ENCODE measurements at places on chromosomes 13 and 19.

GRCh38 chr13:35711909-35712308 lies 235.4 kb upstream of the MAB21L1 start:
- no peak for DNase-seq

GRCh38 chr13:81874253-81874652 lies 1533.3 kb upstream of the SPRY2 start:
- no peak for DNase-seq

DNA sequence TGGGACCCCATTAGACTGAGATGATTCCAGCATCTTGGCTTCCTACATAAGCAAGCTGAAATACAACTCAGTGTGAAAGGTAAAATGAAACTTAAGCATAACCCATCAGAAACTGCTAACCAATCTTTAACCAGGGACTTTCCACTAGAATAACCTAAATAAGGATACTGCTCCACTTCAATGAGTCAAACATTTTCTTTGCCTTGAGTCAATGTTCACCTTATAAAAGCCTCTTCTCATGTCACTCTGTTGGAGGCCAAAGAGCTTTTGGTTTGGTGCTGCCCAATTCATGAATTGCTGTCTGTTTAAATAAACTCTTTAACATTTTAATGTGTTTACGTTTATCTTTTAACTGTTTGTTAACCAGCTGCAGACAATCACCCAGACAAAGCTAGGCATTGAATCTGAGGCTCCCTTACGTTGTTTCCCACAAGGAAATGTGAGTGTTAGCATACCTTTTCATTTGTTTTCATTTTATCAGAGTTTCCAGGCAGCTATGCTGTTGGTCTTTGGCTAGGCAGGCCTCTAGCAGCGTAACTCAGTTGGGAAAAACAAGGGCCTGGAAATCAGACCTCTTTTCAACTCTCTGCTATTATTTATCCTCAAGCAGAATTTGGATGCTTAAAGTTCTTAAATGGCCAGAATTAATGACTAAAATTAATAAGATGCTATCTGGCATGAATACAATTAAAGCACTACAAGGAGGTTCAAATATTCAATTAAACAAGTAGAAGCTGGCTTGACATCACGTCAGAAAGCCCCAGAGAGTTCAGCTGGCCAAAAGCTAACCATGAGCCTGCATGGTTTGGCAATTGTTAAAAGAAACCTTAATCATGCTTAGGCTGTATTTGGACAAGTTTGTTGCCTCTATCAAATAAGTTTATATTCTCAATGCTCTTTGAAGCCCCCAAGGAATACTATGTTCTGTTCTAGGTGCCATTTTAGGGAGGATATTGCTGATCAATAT lies 200.2 kb downstream of the DCLK1 start:
- DNase-seq: no peak

DNA sequence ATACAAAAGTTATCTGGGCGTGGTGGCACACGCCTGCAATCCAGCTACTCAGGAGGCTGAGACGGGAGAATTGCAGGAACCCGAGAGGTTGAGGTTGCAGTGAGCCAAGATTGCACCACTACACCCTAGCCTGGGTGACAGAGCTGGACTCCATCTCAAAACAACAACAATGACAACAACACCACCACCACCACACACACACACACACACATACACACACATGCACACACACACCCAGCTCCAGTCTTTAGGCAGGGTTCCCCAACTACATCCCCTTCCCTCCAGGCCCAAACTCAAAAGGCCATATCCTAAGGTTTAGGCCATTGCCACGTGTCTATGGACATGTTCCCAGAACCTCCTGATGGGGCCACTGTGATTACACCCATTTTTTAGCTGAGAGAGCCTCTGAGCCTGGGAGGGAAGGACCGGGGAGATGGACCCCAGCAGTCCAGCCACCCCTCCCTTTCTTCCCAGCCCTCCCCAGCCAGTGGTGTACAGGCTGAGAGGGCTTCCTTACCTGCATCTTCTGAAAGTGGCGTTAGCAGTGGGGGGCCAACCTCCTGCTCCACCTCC lies 9.0 kb upstream of the DMWD start:
- DNase-seq: no peak

DNA sequence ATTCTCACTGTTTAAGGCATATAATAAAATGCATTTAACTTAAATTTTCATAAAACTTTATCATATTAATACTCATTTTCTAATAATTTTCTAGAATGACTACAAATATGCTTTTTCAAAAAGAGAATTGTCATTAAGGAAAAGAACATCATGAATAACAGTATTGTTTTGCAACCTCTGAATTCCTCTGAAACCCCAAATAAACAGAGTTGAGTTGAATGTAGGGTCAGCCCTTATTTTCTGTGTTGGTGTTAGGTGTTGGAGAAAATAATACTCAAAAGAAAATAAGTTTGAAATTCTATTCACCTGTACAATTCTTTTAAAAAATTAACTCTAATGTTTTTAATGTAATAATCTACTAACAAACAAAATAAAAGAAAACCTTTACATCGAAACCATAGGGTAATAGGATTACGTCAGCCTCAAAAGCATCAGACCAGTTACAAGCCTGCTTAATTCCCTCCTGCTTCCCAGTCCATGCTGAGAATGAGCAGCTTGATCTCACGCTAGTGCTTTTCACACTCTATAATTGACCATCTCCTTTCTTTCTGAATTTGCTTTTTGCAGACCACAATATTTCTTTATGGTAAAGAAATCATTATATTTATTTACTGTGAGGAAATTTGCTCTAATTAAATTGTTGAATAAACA lies 160.9 kb downstream of the PCDH9 start:
- no peak for DNase-seq

- DNase-seq: no peak
Observed at GRCh38 chr13:104785952-104786351, 1719.7 kb upstream of the SLC10A2 start.

DNA sequence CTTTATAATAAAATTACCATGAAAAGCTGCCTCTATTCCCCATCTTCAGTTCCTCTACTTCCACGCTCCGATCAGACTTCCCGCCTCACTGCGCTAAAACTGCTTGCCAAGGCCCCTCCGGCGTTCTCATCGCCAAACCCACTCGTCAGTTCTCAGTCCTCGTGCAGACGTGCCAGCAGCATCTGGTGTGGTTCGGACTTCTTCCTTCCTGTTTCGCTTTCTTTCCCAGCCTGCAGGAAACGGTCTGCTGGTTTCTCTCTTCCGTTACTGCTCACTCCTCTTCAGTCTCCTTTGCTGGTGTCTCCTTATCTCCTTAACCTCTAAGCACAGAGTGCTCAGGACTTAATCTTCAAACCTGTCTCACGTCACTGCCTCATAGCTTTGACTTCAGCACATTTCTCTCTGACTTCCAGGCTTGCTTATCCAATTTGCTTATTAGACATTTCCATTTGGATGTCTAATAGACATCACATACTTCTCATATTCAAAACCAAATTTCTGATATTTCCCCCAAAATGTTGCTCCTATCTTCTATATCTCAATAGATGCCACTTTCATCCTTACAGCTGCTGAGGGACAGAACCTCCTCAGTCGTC lies 40.3 kb downstream of the RCBTB2 start:
- DNase-seq: peak; percentile 44

- no peak for DNase-seq
Observed at GRCh38 chr13:25529425-25529824, 157.7 kb downstream of the ATP8A2 start.

GRCh38 chr19:49923055-49924003 lies 5.7 kb upstream of the ATF5 start:
- DNase-seq: no peak

DNA sequence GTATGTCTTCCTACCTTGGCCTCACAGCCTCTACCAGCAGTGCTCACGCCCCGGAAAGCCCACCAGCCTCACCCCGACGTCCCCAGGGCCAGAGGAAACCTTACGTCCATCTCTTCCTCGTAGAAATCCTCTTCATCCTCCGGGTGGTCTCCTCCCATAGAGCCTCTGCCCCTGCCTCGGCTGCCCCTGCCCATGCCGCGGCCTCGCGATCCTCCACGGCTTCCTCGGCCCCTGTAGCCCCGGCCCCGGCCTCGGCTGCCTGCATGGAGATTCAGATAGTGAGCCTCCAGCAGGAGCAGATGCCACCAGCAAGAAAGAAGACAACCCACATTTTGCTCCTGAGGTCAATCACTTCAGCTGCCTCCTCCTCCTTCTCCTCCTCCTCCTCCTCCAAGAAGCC lies 27.3 kb downstream of the ZC3H4 start:
- no peak for DNase-seq

- no peak for DNase-seq
Observed at GRCh38 chr13:113421673-113422270, 31.5 kb downstream of the ADPRHL1 start.

GRCh38 chr19:51689751-51690453 lies 3.2 kb upstream of the SPACA6 start:
- DNase-seq: no peak

GRCh38 chr13:44050450-44051063 lies 170.9 kb downstream of the LACC1 start:
- DNase-seq: no peak

DNA sequence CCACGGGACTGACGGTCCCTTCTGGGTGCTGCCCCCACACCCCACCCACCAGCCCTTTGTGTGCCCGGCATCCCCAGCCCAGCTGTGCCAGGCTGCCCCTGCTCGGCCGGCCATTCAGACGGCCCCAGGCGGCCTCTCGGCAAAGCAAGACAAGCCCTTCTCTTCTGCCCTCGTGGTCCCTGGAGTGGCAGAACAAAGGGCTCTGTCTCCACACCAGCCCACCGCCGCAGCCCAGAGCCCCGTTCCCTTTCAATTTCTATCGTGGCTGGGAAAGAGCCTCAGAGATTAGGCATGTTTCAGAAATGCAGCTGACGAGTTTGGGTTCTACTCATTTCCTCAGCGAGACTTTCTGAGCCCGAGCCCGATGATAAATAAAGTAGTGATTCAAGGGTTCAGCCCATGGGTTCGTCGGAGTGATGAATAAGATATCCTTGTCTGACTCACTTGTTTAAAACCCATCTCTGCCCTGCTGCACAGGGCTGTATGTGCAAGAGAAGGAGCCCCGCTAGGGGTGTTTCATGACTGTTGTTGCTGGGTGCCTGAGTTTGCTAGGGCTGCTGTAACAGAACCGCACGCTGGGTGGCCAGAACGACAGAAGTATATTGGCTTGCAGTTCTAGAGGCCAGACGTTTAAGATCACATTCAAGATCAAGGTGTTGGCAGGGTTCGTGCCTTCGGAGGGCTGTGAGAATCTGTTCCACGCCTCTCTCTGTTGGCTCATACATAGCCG lies 4.3 kb downstream of the MYO9B start:
- DNase-seq: peak; percentile 61

DNA sequence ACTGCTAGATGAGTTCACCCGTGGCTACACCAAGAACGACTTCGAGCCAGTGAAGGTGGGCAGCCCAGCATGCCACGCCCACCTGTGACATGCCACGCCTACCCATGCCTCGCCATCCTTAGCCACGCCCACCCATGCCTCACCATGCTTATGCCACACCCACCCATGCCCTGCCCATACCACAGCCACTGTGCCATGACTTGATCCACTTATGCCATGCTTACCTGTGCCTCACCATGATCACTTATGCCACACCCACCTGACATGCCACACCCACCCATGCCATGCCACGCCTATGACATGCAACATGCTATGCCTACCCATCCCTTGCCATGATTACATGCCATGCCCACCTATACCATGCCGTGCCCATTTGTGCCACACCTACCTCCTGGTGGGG lies 12.9 kb upstream of the USE1 start:
- DNase-seq: no peak

Data from activated CD4-positive, CD25-positive, alpha-beta regulatory T cell treated with anti-CD3 and anti-CD28 coated beads, Interleukin-2, amount 50 U/mL, for 16 hours (primary cell).